Left cardiac atrium (tissue), 4 donors: ENCODE measurements at places on chromosomes 1 and 21. TPM values are rescaled to one million over a fixed set of nuclear protein-coding genes. Genes with fewer than 3 reads are reported as not detected.

DNA sequence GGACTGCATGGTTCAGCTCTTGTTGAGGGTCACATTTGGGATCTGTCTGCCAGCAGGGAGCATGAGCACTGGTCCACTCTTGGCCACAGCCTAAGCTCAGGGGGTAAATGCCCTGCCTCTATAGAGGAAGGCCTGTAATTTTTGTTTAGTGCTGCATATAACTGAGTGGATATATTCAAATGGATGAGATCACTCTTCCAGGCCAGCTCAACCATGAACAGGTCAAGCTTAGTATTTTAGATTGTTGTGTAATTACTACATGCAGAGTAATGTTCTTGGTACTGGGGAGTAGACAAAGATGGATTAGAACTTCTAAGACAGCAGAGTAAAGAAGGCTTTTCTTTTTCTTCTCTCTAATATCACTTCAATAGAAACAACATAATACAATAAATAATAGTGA, 376.9 kb downstream of the GPATCH2 start:
- DNase-seq: no peak

DNA sequence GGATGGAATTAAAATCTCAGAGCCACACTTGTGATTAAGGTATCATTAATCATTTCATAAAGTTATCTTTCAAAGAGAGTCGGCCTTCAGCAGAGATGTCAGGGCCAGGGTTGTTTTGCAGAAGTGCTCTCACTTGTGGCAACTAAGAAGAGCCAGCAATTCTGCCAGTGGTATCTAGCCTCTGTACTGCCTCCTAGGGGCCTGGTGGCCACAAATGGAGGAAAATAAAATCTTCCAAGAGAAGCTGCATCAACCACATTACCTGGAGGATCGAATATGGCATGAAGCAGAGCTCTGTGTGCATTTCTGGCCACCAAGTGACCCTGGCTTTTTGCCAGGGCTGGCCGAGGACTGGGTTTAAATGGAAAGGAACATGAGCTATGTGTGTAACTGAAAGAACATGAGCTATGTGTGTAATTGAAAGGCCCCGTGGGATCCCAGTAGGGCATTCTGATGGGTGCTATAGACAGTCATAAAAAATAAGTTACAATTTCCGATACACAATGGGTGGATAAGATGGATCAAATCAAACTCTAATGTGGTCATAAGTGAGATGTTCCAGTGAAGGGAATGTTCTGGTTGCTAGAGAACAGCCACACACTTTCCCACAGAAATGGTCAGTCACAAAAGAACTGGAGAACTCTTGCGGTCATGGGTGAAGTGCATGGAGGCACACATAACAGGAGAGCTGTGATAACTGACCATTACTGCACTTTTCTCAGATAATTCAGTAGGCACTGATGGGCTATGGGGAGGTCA, 335.8 kb downstream of the CAMTA1 start:
- no peak for DNase-seq

- no peak for DNase-seq
Measured at GRCh38 chr1:68320349-68320748, 88.0 kb upstream of the WLS start.

- DNase-seq: no peak
Measured at GRCh38 chr1:234897754-234898454, 230.7 kb downstream of the TOMM20 start.

Gene OR2L8
- not detected for total RNA-seq
